ENCODE measurements at places on chromosomes 16 and 17.

DNA sequence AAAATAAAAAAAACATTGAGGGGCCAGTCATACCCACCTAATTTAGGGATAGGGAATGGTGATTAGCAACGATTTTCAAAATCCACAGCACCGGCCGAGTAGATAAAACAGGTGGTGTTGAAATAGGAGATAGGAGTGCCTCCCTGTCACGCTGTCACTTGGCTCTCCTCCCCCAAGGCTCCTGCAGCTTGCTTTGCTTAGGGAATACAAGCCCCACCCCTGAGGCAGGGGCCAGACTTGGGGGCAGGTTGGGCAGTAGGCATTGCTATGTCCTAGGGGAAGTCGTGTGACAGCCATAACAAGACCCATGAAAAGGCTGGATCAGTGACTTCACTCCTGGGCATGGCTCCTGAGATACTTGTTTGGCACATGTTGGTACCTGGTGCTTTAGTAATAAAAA is 25.8 kb downstream of the POLR2A start:
- DNase-seq, result no peak

- DNase-seq, result no peak
These were observed 51.0 kb upstream of the CA10 start for GRCh38 chr17:52209507-52209906.

GRCh38 chr16:14004729-14005315 is 66.3 kb upstream of the MRTFB start:
- no peak for DNase-seq

DNA sequence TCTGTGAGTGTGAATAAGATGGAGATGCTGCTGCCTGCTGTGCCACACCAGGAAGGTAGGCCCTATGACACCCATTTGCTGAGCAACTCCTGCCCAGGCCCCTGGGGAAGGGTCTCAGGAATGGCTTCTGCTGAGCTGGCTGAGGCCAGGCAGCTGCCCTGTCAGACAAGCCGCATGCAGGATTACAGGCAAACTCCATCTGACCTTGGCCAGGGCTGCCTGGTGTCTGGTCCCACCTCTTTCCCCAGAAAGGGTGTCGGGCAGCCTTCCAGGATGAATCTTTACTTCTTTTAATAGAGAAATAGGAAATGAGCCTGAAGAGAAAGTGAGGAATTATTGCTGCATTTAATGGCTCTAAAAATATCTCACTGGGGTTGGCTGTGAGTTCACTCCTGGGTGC is 182.5 kb downstream of the IRX5 start:
- no peak for DNase-seq

DNA sequence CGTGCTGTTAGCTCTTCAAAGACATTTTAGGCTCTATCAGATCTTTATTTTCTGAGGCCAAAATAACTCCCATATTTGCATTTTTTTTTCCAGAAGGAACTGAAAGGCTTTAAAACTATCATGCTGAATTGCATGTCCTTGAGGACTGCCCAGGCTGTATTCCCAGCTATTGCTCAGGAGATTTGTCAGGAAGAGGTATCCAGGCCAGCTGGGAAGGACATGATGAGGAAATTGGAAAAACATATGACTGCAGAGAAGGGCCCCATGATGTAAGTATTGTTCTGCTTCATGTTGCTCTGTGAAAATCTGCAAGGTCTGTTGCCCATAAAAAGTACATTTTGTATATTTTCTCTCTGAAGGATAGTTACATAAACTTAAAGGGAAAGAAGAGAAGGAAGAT is 5.7 kb downstream of the CDC6 start:
- no peak for DNase-seq

- DNase-seq, result no peak
These were observed 164.8 kb upstream of the DYNLRB2 start for GRCh38 chr16:80375973-80376372.

DNA sequence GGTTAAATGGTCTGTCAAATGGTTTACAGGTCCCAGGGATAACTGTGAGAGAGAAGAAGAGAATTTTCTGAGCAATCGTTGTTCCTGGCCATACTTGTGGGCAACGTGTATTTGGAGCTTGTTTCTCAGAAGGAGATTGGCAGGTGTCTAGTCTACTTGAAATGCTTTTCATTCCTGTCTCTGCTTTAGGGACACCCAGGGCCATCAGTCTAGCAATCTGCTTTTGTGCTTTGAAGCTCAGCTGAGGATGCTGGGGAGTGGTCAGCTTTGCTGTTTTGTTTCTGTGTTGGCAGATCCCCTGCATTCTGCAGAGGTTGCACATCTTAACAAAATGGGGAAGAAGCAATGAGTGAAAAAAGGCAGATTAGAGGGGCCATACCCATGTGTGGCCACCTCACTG is 193.7 kb downstream of the SHISA9 start:
- DNase-seq, result no peak

- no peak for DNase-seq
These were observed 84.7 kb downstream of the PLCG2 start for GRCh38 chr16:81863630-81864352.

DNA sequence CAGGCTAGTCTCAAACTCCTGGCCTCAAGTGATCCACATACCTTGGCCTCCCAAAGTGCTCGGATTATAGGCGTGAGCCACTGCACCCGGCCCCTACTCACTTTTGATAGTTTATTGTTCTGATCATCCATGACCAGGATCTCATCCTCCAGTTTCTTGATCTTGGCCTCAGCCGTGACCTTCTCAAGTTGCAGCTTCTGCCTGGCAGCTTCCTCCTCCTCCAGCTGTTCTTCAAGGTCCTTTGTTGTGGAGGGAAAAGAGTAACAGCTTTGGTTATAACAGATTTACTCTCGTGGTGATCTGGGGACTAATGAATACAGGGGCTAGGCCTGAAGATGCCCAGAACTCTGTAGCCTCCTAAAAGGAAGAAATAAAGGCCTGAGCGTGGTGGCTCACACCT is 89.9 kb downstream of the NDE1 start:
- DNase-seq, result no peak

GRCh38 chr17:40295488-40296436 is 8.1 kb downstream of the CDC6 start:
- DNase-seq, result no peak

GRCh38 chr17:78039581-78039980 is 81.1 kb downstream of the TNRC6C start:
- no peak for DNase-seq

DNA sequence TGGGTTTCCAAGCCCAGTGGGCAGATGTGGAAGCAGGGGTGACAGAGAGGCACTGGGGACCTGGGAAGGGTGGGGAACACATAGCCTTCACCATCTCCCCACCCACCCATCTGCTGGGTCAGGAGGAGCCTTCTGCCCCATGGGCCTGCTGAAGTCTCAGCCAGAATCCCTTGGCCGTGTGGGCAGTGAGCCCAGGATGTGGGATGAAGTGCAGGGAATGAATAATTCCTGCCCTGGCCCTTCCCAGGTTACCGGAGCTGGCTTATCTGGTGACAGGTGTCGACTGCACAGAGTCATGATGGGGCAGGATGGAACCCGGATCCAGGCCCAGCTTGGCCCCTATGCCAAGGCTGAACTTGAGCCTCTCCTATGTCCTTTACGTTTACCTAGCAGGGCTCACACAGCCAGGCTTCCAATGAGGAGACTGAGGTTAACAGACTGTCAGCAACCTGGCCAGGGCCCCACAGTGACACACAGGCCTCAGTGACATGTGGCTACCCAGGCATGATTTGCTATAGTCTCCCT is 17.5 kb downstream of the ATP2A3 start:
- no peak for DNase-seq

DNA sequence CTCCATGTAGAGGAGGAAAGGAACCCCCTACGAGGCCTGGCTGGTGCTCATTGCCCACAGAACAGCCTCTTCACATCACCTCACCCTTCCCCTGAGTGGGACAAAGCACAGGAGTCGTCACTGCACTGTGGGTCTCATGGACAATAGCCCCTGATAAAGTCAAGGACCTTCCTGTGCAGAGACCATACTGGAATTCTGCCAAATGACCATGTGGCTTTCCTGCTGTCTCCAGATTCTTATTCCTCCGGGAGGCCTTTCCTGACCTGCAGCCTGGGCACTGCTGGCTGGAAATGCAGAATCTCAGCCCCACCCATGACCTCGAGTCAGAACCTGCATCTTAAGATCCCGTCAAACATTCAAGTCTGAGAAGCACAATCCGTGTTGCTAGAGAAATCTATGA is 60.5 kb upstream of the ERN1 start:
- DNase-seq, result no peak

GRCh38 chr16:73483934-73484711 is 436.2 kb upstream of the ZFHX3 start:
- no peak for DNase-seq

DNA sequence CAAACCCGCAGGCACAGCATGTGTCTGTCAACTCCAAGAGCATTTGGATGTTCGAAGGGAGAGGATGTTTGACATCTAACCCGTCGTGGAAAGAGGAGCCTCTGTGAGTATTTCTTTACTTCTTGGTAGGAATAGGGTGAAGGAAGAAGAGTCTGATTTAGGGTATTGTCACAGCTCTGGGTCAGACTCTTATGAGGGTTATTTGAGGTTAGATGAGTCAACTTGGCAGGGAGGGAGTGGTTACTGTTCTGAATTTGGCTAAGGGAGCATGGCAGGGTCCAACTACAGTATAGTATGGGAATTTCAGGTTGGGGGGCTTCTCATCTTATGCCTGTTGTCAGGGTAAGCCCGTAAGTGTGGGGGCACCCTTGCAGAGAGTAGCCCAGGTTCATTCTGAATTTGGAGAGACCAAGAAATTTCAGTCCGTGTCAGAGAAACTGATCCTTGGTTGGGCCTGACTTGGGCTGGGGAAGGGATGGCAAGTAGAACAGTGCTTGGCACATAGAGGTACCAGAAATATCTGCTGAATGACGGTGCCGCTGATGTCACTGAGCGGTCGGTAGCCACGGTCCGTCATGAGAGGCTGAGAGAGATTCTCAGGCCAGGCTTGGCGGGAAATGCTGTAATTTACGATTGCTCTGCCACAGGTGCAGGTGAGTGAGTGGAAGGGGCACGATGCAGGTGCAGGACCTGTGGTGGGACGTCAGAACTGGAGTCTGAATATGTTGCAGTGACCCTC is 43.2 kb downstream of the MYH3 start:
- no peak for DNase-seq

GRCh38 chr16:66881964-66882508 is 1.7 kb downstream of the PDP2 start:
- DNase-seq, result no peak

DNA sequence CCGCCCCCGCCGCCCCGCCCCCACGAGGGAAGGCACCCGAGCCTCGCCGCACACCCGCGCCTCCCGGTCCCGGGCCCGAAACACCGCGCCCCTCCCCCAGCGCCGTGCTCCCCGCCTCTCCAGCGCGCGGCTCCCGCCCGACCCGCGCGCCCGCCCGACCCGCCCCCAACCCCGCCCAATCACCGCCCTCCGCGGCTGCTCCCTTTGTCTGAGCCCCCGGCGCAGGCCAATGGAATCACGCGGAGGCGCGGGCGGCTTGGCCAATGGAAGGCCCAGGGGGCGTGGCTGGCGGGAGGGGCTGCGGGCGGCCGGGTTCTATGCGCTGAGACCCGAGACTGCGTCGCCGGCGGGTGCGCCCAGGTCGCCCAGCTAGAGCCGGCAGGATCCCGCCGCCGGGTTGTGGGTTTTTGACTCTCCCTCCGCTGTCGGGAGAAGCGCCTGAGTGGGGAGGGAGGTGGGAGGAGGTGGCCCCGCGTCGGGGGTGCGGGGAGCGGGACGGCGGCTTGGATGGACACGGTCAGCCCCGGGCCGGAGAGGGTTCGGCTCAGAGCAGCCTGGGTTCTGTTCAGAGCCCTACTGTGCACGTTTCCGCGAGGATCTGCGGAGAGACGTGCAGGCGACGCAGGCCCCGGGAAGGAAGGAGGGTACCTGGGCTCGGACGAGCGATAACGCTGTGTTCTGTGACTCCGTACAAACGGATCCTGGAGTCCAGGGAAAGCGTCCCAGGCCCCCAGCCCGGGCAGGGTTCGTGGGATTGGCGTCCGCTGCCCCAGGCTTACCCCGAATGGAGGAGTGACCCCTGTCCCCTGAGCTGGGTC is 49.0 kb upstream of the BAHCC1 start:
- DNase-seq, result peak; percentile 93

DNA sequence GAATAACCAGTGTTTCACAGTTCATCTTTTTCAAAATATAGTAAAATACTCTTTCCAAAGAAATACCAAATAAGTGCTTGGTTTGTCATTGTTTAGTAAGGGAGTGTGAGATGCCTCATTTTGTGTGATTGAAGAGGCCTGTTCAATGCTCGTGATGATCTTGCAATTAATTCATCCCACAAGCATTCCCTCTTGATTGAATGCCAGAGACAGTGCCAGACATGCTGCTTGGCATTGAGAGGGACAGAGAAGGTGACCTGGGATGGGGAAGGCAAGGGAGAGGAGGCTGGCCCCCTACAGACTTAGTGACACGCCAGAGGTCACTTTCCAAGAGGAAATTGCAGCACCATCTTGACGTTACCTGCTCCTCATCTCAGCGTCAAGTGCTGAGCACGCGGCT is 49.3 kb downstream of the CLEC16A start:
- no peak for DNase-seq

- no peak for DNase-seq
These were observed 6.8 kb downstream of the SLC6A2 start for GRCh38 chr16:55662644-55663031.

DNA sequence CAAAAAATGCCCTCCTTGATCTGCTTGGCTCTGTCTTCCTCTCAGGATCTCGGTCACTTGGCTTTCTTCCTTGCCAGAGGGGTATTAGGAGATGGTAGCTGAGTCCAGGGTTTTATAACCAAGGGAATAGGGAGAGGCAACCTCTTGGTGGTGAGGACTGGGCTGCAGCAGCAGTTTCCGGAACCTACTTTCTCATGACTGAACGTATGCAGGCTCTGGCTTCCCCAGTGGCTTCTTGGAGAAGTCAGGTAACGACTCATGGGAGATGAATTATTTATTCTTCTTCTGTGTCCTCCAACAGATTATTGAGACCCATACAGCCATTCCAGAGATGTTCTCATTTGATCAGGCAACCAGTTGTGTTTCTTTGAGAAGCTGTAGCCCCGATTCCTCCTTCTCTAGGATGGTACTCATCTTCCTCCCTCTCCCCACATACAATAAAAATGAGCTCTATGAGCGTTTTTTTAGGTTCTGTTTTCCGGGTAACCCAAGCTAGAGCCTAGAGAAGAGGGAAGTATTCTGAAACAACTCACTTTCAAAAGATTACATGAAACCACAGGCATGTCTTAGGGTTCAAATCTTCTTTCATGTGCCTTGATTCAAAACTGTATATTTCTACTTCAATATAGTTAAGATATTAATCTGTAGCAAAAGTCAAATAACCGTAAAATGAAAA is 22.3 kb upstream of the DHX40 start:
- DNase-seq, result no peak

DNA sequence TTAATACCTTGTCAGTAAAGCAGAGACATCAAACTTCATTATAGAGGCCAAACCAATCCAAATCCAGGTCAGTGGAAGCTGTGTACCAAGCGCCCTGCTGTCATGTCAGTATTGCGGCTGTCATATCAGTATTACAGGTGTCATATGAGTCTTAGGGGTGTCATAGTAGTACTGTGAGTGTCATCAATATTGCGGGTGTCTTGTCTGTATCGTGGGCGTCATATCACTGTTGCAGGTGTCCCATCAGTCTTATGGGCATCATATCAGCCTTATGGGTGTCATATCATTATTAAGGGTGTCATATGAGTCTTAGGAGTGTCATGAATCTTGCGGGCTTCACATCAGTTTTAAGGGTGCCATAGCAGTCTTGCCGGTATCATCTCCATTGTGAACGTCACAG is 6.0 kb upstream of the PRDM7 start:
- no peak for DNase-seq
